Activated naive CD4-positive, alpha-beta T cell (primary cell): ENCODE measurements at places on chromosomes 5 and 9.

DNA sequence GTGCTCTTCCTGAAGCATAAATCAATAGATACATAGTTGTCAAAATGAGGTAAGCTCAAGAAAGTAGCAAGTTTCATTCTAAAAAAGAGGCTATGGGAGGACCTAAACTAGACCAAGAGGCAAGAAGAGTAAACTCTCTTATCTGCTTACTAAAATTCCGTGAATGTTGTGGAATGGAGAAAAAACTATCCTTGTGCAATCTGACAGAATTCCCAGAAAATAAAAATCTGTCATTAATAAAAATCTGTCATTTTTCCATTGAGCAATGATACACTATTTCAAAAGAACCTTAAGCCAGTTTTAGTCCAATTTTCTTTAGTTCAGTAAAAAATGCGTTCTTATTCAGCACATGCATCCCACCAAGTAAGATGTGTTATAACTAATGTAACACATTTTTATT is 15.9 kb upstream of the FANCC start:
- DNase-seq = no peak

GRCh38 chr9:125748446-125749099 is 1.4 kb downstream of the PBX3 start:
- DNase-seq = no peak

DNA sequence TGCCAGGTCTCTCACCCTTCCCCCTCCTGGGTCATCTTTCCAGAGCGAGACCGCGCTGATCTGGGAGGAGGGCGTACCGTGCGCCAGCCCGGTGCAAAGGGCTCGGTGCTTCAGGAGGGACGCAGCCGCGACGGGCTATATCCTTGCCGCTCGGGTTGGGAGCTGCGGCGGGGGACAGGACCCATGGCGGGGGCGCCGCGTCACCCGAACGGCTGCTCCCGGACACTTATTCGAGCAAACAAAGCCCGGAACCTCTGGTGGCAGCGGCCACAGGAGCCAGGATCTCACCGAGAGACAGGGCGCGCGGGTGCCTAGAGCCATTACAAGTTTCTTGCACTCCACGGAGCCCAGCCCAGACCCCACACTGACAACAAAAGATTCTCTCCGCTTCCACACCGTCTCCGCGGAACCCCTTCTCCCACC is 1.3 kb downstream of the SEMA6A start:
- DNase-seq = no peak

DNA sequence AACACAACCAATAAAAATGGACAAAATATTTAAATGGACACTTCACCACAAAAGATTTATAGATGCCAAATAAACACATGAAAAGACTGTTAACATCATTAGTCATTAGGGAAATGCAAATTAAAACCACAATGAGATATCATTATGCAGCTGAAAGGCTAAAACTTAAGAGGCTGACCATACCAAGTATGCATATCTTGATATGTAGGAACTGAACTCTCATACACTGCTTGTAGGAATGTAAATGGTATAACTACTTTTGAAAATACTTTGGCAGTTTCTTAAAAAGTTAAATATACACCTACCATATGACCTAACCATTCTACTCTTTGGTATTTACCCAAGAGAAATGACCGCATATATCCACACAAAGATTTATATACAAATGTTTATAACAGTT is 13.6 kb upstream of the ADAMTS12 start:
- DNase-seq = no peak

- DNase-seq = no peak
Measured at GRCh38 chr9:93586290-93587057, 10.1 kb downstream of the PHF2 start.

DNA sequence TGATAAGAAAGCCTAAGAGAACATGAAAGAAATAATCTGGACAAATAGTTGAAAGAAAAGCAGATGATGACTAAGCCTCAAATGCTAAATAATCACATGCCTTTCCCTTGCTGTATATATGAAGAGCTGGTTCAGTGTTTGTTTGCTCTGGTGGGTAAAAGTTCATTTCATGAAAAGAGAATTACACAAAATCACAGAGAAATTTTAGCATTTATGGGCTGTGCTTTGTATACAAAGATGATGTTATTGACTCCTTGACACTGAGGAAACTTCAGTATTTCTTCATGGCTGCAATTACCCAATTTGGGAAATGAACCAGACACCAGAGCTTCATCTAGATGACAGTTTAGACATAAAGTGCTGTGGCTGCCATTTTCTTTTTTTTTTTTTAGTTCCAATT is 527.2 kb downstream of the NR2F1-AS1 start:
- no peak for DNase-seq

- DNase-seq = no peak
Measured at GRCh38 chr9:14251154-14252071, 62.5 kb downstream of the NFIB start.

- DNase-seq = peak; percentile 39
Measured at GRCh38 chr9:2053883-2054845, 39.0 kb downstream of the SMARCA2 start.

DNA sequence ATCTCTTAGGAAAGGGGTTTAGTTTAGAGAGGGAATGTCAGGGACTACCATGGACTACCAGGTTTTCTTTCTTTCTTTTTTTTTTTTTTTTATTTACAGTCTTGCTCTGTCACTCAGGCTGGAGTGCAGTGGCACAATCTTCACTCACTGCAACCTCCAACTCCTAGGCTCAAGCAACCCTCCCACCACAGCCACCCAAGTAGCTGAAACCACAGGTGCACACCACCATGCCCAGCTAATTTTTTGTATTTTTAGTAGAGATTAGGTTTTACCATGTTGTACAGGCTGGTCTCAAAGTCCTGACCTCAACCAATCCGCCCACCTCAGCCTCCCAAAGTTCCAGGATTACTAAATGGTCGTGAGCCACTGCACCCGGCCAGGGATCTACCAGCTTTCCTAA is 572.7 kb downstream of the CAAP1 start:
- DNase-seq = no peak

DNA sequence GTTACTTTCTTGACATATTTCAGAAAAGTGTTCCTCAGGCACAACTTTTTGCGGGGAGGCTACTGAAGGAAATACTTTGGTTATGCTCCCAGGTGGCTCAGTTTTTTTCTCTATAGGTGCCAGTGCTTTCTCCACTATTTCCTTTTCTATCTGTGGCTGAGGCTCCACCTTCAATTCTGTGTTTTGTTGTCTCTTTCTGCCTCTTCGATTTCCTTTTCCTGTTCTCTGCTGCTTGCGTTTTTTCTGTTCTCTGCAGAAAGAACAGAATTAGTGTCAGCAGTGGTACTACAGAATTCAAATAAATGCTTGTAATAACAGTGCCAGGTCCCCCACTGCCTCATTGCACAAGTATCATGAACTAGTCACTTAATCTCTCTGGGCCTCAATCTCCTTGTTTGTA is 7.0 kb downstream of the HEMGN start:
- no peak for DNase-seq

- DNase-seq = no peak
Measured at GRCh38 chr5:43635374-43635773, 32.4 kb downstream of the NNT start.

GRCh38 chr5:73971326-73971725 is 345.3 kb downstream of the ARHGEF28 start:
- DNase-seq = no peak

DNA sequence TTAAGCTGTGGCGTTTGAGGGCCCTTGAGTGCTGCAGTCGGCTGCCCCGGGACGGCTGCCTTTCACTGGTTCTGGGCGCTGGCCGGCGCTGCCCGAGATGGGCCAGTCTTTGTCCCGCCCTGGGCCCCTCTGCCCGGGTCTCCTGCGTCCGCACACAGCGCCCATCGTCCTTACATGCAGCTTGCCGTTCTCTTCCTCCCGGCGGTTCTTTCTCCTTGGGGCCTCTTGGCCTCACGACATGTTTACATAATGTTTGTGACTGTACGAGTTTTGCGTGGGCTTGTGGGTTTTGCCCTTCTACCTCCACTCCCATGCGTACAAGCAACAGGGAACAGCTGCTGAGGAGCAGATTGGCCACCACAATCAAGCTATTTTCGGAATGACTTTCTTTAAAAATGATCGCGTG is 618 bp downstream of the TNPO1 start:
- no peak for DNase-seq

- no peak for DNase-seq
Measured at GRCh38 chr5:124536333-124536732, 210.1 kb downstream of the ZNF608 start.

GRCh38 chr9:75372499-75373268 is 284.4 kb downstream of the OSTF1 start:
- no peak for DNase-seq

- DNase-seq = no peak
Measured at GRCh38 chr5:167389537-167389936, 901.9 kb upstream of the WWC1 start.

DNA sequence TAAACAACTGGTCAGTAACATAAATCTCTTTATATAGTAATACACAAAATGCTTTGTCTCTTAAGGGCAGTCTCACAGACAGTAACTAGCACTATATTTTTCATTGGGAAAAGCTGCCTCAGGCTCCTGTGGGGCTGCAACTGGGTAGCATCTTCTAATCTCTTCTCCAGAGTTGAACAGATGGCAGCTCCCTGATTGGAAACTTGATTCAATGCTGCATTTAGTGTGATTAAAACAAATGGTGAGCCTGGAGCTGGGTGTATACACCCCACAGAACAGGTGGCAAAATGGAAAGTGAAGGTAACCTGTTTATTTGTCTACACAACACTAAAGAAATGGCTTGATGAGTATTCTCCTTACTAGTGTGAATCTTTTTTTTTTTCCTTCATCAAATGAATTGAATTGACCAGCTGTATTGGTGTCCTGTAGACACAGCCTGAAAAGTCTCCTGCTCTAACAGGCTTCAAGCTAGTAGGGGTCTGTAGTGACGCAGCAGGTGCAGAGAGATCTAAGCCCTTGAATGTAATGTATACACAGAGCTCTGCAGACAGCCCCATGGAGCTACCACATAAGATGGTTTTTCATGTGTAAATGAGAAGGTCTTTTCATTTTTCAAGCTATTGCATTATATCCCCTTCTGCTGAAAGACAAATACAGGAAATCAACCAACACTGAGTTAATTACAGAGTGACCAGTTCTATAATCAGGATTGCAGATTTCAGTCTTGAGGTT is 43.3 kb downstream of the IZUMO3 start:
- DNase-seq = no peak

DNA sequence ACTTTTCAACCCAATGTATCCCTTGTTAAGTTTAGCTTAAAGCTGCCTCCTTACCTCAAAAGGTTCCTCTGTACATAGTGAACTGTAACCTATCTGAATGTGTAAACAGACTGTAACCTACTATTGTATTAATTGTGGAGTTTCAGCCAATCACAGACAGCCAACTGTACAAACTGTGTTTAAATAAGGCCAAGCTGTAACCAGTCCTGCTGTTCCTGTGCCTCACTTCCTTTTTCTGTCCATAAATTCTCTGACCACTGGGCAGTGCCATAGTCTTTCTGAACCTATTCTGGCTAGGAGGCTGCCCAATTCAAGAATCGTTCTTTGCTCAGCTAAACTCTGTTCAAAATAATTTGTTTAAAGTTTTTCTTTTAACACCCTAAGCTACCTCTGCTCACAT is 74.7 kb upstream of the DAPK1 start:
- no peak for DNase-seq

GRCh38 chr5:92644266-92644886 is 936.6 kb downstream of the NR2F1-AS1 start:
- no peak for DNase-seq

DNA sequence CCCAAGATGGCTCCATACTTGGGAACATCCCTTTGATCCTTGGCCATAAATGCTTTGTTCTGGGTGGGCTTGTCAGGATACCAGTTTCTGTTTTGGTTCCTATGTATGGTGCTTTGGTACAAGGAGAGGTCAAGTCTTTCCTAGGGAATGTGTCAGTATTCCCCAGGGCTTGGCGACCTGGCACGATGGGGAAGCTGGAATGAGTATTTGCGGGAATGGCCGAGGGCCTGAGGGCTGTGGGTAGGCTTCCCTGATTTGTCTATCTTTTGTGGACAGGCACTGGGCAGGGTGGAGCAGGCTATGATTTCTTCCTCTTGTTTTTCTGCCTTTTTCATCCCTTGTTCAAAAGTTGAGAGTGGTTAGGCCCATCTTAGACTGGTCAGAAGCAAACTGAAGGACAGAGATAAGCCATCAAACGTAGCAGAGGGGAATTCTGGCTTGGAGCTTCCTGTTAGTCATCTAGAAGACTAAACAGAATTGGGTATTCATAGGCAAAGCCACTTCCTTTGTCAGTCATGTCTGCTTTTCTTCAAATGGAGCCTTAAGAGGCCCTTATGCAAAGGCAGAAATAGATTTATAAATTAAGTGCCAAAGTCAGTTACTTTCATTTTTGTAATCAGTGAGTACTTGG is 13.7 kb downstream of the DOCK2 start:
- DNase-seq = no peak

- DNase-seq = no peak
Measured at GRCh38 chr9:76231001-76231400, 163.2 kb downstream of the RFK start.

GRCh38 chr5:103474677-103475076 is 87.9 kb downstream of the NUDT12 start:
- DNase-seq = no peak
